ENCODE measurements at places on chromosomes 2 and 18.

DNA sequence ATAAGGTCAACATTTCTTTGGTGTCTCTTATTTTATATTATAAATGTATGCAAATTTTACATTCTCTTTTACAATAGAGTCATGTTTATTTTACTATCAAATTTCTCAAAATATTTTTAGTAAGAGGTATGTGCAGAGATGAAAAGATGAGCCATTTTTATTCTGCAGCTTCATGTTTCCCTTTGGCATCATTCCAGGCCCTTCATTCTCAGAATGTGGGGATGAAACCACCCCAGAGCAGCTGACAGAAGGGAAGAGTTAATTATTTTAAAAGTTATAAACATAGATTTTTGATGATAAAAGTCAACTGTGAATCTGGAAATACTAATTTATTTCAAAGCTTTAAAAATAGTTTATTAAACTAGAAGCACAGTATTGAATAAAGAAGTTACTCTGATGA lies 12.8 kb upstream of the FSHR start:
- DNase-seq: no peak

DNA sequence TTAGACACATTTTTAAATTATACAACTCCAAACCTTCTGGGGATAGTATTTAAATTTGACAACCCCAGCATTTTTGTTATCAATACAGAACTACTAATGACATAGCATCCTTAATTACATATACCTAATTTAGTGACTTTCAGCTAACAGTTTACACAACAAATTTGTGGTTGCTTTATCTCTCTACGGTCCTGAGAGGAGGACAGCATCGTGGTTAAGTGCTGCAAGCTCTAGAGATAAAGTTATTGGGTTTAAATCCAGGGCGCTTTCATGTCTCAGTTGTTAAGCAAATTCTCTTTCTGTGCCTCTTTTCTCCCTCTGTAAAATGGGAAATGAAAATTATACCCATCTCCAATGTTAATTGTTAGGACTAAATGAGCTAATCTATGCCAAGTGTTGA lies 129.3 kb downstream of the METTL4 start:
- DNase-seq: no peak

GRCh38 chr18:47709556-47709955 lies 220.9 kb downstream of the SMAD2 start:
- DNase-seq: no peak

DNA sequence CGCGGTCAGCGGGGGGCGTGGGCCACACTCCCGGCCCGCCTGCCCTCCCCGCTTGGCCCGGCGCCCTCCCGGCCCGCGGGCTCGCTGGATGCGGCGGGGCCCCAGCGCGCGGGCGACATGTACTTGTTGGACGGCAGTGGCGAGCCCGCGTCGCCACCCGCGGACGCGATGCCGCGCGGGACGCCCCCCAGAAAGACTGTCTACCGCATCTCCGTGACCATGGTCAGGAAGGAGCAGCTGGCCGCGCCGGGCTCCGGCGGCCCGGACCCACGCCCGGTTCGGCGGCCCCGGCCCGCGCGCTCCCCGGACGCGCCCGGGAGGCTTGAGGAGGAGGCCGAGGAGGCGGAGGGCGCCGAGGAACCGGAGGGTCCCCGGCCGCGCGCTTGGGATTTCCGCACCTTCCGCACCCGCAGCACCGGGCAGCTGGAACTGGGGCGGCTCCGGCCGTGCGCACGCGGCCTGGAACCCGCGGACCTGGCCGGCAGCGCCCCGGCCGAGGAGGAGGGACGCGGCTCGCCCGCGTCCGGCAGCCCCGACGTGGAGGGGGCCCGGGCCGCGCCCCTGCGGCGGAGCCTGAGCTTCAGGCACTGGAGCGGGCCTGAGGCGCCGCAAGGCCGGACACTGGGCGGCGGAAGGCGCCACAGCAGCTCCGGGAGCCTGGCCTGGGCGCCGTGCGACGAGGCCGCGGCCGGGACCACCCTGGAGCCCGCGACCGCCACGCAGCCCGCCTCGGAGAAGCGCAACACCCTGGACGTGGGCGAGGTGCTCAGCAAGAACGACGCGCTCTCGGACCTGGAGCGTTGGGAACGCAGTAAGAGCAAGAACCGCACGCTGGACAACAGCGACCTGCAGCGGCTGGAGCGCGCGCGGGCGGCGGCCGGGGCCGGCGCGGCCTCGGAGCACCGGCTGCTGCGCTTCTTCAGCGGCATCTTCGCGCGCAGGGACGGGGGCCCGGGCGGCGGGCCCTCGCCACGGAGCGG lies 176.4 kb downstream of the AGAP1 start:
- DNase-seq: no peak

GRCh38 chr2:140791802-140792201 lies 1339.0 kb downstream of the LRP1B start:
- no peak for DNase-seq

DNA sequence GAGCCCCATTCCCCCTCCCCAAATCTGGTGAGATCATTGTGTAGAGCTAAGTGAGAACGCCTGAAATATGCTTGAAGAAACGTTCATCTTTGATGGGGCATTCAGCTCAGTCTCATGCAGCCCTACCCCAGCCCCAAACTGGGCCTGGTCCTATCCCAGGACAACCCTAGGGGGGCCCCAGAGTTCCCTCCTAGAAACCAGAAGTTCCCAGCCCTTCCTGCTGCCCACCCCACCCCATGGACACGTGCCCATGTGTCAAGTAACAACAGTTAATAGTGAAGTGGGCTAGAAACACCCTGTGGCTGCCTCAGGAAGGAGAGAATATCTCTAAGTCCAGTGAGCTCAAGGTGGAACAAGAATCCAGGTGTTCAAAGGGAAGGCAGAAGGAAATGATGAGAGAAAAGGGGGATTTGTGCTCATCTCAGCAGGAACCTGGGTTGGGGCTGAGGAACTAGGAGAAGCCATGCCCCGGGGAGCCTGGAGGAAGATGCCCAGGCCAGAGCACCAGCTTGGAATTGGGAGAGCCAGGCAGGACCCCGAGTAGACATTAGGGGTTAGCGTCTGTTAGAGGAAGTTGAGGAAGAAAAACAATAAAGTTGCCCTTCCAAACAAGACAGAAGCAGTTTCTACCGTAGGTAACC lies 20.1 kb upstream of the SLC20A1 start:
- no peak for DNase-seq
